ENCODE measurements at places on chromosomes 1 and 21.

DNA sequence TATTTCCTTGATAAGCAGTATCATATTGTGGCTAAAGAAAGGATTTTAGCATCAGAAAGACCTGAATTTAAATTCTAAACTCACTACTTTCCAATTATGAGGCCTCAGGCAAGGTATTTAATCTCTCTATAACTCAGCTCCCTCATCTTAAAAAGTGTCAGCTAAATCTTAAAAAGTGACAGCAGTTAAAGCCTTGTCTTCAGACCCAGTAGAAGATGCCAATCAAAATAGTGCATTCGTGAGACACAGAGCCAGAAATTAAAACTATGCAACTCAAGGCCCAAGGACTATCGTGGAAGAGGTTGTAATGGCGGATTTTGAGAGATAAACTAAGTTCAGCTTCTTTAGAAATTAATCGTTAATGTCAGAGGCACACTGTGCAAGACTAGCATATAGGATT, 677.5 kb upstream of the BRINP3 start:
- no peak for DNase-seq

GRCh38 chr1:59276439-59276851, 20.4 kb upstream of the FGGY start:
- DNase-seq, result no peak

- DNase-seq, result no peak
Observed at GRCh38 chr21:44944596-44944995, 4.8 kb downstream of the SLX9 start.

DNA sequence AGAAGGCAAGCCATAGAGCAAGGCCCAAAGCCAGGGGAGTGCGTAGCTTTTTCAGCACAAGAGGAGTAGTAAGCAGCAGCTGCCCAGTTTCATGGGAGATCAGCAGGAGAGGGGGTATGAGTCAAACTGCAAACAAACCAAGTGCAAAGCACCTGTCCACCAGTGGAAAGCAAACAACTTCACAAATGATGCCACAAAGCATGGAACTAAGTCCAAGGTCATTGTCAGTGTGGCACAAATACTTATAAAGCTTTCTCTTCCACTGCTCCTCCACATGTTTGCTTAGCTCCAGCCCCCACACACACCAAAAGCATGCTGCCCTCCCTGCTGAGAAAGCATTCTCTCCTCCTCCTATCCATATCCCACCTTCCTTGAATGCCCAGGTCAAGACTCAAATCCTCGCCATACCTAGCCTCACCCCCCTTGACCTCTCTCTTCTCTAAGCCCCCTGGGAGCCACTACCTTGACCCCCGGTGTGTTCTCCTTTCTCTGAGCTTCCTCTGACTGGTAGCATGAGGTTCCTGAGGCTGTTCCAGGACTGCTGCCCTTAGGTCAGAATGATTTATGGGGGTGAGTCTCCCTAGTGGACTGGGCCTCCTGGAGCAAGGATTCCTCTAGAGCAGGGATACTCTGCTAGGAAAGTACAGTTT, 70.4 kb downstream of the DMAP1 start:
- no peak for DNase-seq

GRCh38 chr1:54161495-54162168, 8.8 kb upstream of the CDCP2 start:
- DNase-seq, result no peak

DNA sequence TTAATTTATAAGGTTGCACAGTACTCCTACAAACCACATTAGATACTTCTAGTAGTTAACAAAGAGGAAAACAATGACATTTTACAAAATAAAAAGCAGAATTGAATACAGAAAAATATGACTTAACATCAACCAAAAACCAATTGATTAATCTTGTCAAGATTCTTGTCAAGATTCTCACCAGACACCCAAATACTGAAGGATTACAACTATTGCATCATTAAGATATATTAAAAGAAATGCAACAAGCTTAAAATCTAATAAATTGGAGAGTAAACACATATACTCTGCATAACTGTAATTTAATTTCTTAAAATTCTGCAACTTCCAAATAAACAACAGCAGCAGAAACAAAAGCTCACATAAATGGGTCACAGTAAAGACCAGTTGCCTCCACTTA, 4.7 kb downstream of the WLS start:
- no peak for DNase-seq

- no peak for DNase-seq
Observed at GRCh38 chr1:159877695-159878444, 15.4 kb upstream of the VSIG8 start.

GRCh38 chr1:85296980-85297379, 20.5 kb upstream of the BCL10 start:
- no peak for DNase-seq

- DNase-seq, result no peak
Observed at GRCh38 chr1:4549930-4550329, 104.5 kb upstream of the AJAP1 start.

DNA sequence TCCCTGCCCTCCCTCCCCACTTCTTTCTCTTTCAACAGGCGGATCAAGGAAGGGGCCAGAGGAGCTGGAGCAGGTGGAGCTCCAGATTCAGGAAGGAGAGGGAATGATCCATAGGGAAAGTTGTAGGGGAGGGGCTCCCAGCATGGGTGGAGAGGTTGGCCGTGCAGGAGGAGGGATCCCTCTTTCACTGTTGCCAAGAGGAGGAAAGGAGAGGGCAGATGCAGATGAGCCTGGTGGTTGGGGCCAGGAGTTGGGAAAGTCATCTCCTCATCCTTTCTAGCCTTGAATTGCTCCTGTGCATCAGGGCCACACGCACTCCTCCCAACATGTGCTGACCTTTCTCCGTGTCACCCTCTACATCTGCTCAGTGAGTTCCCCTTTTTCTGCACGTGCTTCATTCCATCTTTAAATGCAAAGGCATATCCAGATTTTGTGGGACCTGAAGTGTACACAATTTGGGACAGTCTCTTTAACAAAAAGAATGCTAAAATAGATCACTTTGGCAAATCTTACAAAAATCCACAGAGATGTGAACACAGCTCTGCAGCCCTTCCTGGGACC, 32.4 kb downstream of the ZBTB18 start:
- no peak for DNase-seq

- DNase-seq, result no peak
Observed at GRCh38 chr1:201511941-201512539, 5.1 kb upstream of the CSRP1 start.

DNA sequence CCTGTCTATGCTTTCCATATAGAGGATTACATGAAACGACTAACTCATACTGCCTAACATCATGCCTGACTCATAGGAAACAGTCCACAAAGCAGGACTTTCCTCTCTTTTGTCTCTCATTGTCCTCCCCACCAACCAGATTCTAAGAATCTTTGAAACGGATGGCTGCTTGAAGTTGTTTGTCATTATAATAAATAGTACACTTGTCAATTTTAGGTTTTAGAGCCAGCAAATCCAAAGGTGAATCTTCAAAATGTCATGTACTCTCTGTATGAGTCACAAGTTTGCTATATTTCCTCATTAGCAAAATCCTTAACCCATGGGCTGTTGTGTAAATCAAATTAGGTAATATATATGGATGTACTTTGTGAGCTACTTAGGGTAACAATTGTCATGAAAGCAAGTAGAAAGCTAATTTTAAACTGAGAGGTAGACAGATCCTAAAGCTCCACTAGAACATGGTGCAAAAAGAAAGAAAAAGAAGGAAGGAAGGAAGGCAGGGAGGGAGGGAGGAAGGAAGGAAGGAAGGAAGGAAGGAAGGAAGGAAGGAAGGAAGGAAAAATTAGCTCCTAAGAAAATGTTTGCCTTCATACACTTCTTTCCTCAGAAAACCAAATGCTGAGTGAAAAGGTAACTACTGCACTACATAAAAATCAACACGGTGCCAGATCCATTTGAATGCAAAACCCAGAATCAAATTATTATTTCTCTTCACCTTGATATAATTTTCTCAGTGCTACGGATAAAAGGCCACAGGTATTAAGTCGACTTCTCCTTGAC, 129.5 kb upstream of the PRMT6 start:
- no peak for DNase-seq

GRCh38 chr1:92859400-92860039, 27.7 kb downstream of the RPL5 start:
- DNase-seq, result no peak

DNA sequence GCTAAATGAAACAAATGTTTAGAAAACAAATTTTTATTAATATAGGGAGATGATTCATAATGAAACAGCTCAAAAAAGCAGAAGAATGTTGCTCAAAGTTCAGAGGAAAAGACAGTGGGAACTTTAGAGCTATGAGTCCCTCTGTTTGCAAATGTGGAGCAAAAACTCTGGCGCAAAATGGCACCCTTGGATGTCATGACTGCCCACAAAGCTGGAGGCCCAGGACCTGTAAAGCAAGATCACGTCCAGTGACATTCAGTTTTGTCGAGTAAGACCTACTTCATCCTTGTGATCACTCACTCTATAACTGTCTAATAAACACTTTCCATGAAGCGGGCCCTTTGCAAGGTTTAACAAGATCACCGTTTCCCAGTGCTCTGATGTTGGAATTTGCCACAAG, 9.1 kb upstream of the EXO1 start:
- DNase-seq, result no peak

- DNase-seq, result no peak
Observed at GRCh38 chr1:44323947-44324346, 31.1 kb downstream of the ERI3 start.

DNA sequence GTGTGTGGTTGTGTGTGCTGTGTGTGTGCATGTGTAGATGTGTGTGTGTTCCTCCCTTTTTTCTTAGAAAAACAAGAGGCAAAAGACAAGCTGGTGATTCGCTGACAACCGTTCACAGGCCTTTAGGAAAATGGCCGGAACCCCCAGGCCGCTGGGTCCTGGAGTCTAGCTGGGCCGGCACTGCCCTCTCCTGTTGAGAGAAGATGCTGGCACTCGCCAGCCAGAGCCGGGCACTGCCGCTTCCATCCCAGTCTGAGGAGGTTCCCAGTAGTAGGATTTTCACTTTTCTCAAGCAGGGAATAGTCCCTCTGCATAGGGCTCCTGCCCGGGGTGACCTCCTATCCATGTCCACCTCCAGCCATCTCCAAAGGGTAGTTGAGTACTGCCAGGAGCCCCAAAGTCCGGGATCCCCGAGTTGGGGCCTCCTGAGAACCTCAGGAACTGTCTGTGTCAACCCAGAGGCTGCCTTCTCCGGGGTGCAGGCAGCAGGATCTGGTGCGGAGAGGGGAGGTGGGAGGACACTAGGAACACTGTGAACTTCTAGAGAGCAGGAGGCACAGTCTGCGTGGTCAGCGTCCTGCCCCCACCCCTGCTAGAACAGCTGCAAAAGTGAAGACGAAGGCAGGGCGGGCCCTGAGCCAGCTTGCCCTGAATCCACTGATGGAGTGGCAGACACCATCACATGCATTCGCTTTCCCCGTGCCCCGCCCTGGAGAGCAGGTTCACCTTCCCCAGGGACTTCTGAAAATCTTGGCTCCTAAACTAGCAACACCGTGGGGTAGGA, 44.1 kb upstream of the ARHGEF16 start:
- no peak for DNase-seq

- no peak for DNase-seq
Observed at GRCh38 chr1:47590523-47591225, 152.8 kb downstream of the FOXD2 start.

GRCh38 chr1:69483246-69483645, 84.5 kb upstream of the LRRC7 start:
- no peak for DNase-seq

- no peak for DNase-seq
Observed at GRCh38 chr1:145824499-145824842, 471 bp downstream of the POLR3C start.

DNA sequence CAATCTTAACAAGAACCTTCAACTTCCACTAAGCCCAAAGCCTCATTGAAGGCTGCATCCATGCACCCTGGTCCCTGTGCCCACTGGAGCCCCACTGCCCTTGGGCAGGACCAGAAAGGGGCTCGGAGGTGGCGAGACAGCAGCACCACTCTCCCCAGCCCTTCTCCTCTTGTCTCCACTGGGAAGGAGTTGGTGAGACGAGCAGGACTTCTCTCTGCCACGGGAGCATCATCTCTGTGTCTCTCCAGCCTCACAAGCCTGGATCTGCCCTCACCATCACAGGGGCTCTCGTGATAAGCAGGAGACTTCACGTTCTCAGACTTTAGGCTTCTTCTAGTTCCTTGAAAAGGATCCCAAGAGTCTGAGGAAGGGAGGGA, 7.2 kb upstream of the ETV3L start:
- DNase-seq, result no peak

- DNase-seq, result no peak
Observed at GRCh38 chr1:3514404-3514803, 59.9 kb downstream of the ARHGEF16 start.

DNA sequence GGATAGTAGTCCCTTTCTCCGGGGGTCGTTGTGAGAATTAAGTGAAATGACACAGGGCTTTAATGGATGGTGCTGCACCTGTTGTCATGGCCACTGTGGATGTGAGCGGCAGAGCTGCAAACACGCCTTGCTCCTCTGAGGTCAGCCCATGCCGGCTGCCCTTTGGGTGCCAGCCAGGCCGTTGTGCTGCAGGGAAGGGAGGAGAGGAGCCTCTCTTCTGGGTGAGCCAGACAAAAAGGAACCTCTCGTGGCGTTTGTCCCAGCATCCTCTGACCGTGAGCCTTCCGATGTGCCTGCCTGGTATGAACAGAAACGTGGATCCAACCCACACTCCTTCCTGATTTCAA, 383.0 kb upstream of the VAMP3 start:
- no peak for DNase-seq

DNA sequence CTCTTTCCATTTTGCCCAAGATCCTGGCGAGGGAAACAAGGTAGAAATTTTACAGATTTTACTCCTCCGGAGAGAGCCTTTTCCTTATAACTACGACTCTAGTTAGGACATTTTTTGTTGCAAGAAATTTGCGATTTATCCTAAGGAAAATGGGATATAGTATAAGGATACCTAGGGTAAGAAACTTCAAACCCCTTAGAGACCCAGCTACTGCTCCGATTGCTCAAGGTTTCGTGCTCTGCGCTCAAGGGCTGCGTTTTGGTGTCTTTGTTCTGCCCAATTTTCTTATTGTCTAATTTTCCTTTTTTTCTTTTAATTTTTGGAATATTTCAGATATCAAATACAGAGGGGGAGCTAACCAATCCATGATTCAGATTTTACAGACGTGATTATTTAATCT, 1.5 kb downstream of the TTC3 start:
- no peak for DNase-seq

DNA sequence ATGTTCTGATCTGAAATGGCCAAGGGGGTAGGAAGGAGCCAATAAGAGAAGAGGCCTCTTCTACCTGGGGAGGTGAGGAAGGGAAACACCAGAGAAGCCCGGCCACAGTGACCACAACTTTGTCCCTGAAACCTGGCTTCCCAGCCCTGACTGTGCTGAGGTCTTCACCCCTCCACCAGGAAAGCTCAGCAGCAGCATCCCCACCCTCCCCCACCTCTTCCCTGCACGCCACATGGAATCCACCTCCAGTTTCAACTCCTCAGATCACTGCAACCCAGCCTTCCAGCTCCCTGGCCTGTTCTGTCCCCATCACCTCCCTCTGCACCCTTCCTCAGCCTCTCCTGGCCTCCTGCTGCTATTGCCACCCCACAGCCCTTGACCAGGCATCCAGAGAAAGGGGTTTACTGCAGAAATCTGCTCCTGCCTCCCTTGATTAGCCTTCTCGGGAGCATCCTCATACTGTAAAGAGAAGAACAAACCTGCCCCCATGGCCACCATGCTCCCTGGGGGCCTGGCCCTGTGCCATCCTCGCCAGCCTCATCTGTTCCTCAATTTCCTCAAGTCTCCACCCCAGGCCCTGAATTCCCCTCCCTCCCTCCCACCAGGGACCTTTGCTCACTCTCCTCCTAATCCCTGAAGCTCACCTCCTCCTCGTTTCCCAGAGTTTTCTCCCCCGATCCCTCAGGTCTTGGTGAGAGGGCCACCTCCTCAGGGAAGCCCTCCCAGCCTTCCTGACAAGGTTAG, 450.9 kb downstream of the MATN1 start:
- DNase-seq, result no peak

- no peak for DNase-seq
Observed at GRCh38 chr1:236282425-236282716, 613 bp upstream of the ERO1B start.
